ENCODE measurements at places on chromosomes 1 and 21.
A peak's percentile ranks its signal among the peaks of the same experiment; 100 is the strongest.

- DNase-seq: peak; percentile 57
Measured at GRCh38 chr1:205286335-205286950, 35.1 kb downstream of the NUAK2 start.

GRCh38 chr1:19439464-19440171, 45.7 kb downstream of the CAPZB start:
- DNase-seq: no peak

DNA sequence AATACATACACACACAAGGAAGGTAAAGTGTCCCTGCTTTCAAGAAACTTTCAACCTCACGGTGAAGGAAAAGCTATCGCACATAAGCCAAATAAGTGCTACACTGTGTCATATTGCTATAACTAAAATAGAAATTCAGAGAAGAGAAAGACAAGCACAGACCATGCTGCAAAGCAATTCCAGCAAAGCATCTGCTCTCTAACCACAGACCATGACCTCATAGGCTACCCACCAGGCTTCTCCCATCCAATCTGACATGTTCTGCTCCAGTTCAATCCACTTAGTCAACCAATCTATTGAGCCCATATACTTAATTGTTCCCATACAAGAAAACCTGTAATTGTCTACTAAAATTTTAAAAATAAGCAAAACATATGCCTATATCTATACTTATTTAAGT, 211.3 kb downstream of the BARHL2 start:
- no peak for DNase-seq

GRCh38 chr1:177384461-177384860, 213.7 kb downstream of the BRINP2 start:
- no peak for DNase-seq

DNA sequence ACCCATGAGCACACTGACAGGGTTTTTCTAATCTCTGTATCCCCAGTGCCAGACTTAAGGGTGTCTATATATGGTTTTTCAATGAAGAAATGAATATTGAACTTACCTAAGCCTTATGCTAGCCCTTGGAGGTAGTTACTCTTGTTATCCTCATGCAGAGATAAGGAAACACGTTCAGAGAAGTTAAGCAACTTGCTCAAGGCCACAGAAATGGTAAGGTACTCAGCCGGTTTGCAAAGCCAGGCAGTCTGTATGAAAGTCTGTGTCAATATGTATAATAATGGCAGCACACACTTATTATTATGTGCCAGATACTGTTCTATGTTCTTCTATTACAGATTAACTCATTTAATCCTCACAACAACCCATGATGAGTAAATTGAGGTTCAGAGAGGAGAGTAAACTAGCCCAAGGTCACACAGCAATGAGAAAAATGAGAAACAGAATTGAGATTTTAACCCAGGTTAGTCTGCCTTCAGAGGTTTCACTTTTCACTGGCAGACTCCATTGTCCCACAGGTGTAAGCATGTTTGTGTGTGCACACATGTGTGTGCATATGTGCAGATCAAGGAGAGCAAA, 54.6 kb upstream of the CSF3R start:
- no peak for DNase-seq

DNA sequence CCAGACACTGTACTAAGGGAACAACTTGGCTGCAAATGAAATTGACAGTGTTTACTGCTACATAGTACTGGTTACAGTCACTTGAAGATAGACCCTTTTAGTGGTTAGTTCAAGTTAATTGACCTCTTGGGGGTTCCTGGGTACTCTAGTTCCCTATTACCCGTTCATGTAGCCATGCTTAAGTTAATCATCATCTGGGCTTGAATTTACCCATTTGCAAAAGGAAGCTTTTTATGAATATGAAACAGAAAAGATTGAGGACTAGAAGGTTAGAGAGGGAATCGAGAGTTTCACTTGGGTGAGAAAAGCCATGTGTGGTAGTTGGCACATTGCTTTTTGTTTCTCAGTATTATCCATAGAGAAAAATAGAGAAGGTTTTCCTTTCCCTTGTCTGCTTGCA, 2.7 kb downstream of the MIA3 start:
- DNase-seq: no peak

DNA sequence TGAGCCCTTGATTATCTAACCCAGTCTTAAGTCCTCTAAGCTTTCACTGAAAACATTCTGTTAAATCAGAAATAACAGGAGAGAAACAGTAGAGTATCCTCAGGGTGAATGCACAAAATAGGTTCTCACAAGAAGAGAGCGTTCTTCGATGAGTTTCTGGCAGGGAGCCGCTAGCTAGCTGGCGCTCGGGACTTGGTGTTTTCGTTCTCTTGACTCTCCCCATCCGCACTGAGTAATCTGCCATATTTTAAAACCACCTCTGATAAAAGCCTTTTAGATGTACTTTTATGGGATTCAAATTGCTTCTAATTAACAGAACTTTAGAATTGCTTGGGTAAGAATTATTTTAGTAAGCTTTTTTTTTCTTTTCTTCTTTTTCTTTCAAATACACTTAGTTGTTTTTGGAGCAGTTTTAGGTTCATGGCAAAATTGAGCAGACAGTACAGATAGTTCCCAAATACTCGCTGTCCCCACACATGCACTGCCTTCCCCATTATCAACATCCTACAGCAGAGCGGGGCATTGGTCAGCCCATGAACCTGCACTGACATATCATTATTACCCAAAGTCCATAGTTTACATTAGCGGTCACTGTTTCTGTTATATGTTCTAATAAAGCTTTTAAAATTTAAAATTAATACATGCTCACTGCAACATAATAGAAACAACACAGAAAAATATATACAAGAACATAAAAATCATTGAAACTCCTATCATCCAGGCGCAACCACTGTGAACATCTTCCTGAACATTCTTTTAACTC, 35.4 kb downstream of the PRDM2 start:
- no peak for DNase-seq

- DNase-seq: no peak
Measured at GRCh38 chr1:20534659-20535417, 17.5 kb upstream of the FAM43B start.

GRCh38 chr1:234989479-234990327, 138.9 kb downstream of the TOMM20 start:
- no peak for DNase-seq

DNA sequence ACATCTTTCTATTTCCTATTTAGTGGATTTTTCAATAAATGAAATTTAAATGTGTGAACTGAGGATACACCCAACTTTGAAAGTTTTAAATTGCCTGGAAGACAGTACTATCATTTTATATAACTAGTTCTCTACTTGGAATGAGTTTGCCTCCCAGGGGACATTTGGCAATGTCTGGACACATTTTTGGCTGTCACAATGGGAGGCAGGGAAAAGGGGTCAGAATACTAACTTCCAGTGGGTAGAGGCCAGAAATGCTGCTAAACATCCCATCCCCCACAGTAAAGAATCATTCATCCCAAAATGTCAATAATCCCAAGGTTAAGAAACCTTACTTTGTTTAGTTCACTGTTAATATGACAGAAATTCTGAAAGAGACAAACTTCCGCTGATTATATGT, 13.2 kb upstream of the NRAS start:
- no peak for DNase-seq
